ENCODE measurements at places on chromosomes 3 and 15. TPM values are rescaled to one million over a fixed set of nuclear protein-coding genes. Genes with fewer than 3 reads are reported as not detected.

DNA sequence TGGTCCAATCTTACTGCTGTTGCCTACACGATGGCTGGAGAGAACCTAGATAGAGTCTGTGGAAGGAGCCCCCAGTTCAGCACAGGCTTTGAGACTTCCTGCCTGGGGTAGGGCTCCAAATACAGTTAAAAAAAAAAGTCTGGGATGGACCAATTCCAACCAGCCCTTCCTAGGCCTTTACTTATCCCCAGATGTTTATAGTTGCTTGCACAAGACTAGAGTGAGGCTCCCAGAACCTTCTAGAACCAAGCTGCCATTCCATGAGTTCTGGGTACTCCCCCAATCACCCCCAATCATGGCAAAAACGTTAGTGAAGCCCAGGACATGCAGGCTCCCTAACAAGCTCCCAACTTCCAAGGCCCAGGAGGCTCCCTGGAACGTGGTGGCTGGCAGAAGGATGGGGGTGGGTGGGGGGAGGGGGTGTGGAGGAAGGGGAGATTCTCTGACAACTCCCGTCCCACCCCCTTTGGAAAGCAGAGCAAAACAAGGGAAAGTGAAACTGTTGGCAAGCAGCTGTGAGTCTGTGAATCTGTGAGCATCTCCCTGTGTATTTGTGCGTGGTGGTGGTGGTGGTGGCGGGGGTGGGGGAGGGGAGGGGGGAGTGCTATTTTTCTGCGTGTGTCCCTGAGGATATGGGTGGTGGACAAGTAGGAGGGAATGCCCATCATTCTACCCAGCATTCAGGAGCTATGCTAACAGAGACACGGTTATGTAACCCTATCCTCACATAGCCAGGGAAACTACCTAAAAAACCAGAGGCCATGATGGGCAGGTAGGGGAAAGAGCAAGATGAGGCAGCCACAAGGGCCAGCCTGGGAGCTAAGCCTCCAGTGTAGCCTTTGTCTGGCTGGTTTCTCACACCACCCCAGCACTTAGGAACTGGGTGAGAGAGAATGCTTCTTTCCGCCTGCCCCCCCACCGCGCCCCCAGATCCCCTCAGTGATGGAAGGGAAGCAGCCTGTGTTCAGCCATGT lies 2.0 kb downstream of the MST1R start:
- H3K36me3 ChIP-seq, result peaks cover 6% of the 10 kb centered on the region
- peak overlapping the region; percentile 71 for H3K27ac ChIP-seq
- H3K4me3 ChIP-seq, result no peak overlapping the region
- DNase-seq, result no peak

- no peak overlapping the region for H3K4me3 ChIP-seq
- H3K4me1 ChIP-seq, result peaks cover 9% of the 10 kb centered on the region
- no peak overlapping the region for H3K27ac ChIP-seq
- H3K27me3 ChIP-seq, result no peaks in the 10 kb centered on the region
Measured at GRCh38 chr15:67042551-67043142, 22.8 kb upstream of the SMAD3 start.

GRCh38 chr15:27336676-27337075 lies 365.7 kb downstream of the GABRG3 start:
- H3K4me3 ChIP-seq, result no peak overlapping the region
- no peak overlapping the region for H3K27ac ChIP-seq
- H3K27me3 ChIP-seq, result no peaks in the 10 kb centered on the region
- no peaks in the 10 kb centered on the region for H3K4me1 ChIP-seq

SCG3 gene
- 1.5 TPM for total RNA-seq

OR5K2 gene
- total RNA-seq, result not detected

GBE1 gene
- 25.0 TPM for total RNA-seq
